ENCODE measurements at places on chromosomes 6 and 20. TPM values are rescaled to one million over a fixed set of nuclear protein-coding genes. Genes with fewer than 3 reads are reported as not detected.

GRCh38 chr6:75135450-75135849 lies 70.4 kb downstream of the COL12A1 start:
- no peaks in the 10 kb centered on the region for H3K36me3 ChIP-seq
- no peak for DNase-seq
- H3K27ac ChIP-seq: no peak overlapping the region
- no peaks in the 10 kb centered on the region for H3K4me1 ChIP-seq
- no peaks in the 10 kb centered on the region for H3K27me3 ChIP-seq
- H3K4me3 ChIP-seq: no peak overlapping the region

Gene SLC17A2
- 7.7 TPM for total RNA-seq

Gene GPSM3
- total RNA-seq: 1.8 TPM

Gene NRSN1
- not detected for total RNA-seq

Gene CST7
- total RNA-seq: not detected

DNA sequence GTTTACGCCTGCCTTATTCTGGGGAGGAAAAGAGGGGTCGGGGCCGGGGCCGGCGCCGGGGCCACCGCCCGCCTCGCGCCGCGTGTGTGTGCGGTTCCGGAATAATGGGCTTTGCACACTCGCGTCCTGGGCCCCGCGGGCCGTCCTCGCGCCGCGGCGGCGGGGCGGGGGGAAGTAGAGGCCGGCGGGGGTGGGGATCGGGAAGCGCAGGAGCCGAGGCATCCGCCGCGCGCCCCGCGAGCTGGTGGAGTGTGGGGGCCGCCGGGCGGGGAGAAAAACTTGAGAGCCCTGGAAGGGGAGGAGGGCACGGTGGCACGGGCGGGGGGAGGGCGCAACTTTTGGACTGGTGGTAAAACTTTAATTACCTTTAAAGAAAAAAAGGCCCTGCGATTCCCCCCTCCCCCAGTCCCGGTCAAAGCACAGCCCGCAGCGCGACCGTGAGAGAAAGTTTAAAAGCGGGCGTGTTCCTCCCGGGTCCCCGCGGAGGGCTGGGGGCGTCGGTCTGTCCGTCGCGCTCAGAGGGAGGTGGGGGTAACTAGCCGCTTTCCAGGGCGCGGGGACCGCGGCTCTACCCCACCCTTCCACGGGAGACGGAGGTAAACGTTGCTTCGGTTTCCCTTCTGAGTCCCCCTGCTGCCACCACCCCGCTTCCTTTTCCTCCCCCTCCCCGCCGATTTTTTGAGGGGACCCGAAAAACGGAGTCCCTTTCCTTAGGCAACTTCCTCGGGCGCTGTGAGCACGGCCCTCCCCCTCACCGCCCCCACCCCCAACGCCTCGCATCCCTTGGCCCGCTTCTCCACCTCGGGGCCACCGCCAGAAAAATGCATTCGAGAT lies 1.9 kb downstream of the L3MBTL3 start:
- no peaks in the 10 kb centered on the region for H3K4me1 ChIP-seq
- H3K27me3 ChIP-seq: no peaks in the 10 kb centered on the region
- H3K27ac ChIP-seq: peak overlapping the region; percentile 81
- peak overlapping the region; percentile 71 for H3K4me3 ChIP-seq
- H3K36me3 ChIP-seq: no peaks in the 10 kb centered on the region

DNA sequence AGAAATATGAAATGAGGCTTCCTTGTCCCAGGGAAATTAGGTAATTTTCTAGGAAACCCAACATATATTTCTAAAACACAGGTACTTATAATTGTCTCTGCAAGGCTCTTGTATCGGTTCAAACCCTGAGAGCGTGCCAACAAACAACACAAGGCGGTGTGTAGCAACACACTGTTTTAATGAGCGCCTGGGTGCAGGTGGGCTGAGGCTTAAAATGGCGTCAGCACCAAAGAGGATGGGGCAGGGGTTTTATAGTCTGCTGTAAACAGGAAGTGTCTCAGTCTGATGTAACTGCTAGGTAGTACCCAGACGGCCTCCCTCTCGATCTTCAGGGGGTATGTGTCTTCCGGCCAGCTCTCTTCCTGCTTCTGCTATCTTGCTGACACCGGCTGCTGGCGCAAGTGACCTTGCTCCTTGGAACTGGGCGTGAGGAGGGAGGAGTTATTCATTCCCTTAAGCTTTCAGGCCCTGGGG lies 69.7 kb downstream of the EPB41L2 start:
- H3K4me3 ChIP-seq: no peak overlapping the region

Gene SCUBE3
- total RNA-seq: 6.1 TPM

DNA sequence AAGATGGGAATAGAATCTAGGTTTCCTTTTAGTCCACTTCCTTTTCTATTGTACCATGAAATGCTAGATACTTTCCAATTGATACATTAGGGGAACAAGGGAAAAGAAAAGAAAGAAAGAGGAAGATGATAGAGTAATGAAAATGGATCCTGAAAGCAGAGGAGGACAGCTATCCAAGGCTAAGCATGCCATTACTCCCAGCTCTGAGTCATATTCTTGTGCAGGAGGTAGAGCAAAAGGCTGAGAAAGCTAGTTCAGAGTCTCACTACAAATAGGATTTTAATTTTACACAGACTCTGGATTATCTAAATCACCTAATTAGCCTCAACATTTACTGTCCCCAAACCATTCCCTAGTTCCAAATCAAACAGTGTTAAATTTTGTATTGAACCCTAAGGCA lies 23.6 kb downstream of the RWDD2A start:
- H3K4me1 ChIP-seq: no peaks in the 10 kb centered on the region
- H3K27me3 ChIP-seq: no peaks in the 10 kb centered on the region
- no peaks in the 10 kb centered on the region for H3K36me3 ChIP-seq
- no peak overlapping the region for H3K27ac ChIP-seq
- no peak overlapping the region for H3K4me3 ChIP-seq

DNA sequence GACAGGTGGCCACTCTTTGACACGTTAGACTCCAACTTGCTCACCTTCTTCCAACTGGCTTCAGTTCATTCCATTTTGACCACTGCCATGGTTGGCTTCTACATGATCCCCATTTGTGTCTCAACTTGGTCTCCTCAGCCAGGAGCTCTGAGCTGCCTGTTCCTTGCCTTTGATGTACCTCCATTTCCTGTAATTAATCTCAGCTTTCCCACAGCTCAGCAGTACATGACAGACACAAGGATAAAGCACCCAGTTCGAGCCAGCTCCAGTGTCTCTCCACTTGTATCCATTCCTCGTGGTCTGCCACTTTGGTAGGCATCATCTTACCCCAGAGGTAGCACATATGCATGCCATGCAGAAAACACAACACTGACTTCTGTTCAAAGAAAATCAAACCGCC lies 161.0 kb downstream of the TSHZ2 start:
- no peaks in the 10 kb centered on the region for H3K27me3 ChIP-seq
- H3K36me3 ChIP-seq: no peaks in the 10 kb centered on the region

Data from hepatocyte (in vitro differentiated cells).